ENCODE measurements at places on chromosomes 12 and 14.

DNA sequence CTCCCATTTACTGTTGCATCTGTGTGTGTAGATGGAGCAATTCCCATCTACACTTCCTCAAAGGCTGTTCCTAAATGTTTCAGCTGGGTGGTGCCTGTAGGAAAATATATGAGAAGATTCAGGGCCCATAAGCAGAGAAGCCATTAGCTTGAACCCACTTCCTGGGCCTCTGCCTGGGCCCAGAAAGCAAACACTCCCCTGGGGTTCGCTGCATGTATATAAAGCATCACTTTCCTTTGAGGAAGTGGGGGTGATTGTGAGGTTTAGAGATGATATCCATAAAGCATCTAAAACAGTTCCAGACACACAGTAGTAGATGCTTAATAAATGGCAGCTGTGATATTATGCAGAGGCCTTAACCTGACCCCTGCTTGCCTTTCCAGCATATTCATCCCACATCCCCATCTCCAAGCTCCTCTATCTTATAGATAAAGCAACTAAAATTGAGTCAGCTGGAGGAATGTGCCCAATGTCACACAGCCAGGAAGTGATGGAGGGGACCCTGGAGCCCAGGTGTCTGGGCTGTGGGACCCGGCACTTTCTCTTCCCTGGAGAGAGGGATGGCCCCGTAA lies 280.0 kb upstream of the CRY1 start:
- no peak for DNase-seq

DNA sequence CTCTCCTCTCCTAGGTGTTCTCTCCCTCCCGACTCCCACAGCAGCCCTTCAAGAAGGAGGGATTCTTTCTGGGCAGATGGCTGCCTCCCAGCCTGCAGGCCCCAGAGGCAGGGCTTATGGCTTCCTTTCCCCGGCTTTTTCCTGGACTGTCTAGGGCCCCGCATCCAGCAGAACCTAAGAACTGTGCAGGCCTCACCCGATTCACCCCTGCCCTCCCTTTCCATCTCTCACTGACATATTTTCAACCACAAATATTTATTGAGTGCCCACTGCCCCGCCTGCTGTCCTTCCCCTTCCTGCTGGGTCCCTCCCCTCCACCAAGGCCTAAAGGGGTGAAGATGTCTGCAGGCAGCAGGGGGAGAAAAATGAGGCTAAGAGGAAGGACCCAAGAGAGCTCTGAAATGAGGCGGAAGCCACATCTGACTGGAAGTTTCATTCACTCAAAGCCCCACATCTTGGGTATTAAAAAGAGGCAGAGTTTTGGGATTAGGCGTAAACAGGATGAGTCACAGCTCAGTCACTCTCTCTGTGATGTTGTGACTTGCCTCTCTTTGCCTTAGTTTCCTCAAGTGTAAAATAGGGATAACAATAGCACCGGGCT lies 2.9 kb downstream of the SCNN1A start:
- DNase-seq = no peak

DNA sequence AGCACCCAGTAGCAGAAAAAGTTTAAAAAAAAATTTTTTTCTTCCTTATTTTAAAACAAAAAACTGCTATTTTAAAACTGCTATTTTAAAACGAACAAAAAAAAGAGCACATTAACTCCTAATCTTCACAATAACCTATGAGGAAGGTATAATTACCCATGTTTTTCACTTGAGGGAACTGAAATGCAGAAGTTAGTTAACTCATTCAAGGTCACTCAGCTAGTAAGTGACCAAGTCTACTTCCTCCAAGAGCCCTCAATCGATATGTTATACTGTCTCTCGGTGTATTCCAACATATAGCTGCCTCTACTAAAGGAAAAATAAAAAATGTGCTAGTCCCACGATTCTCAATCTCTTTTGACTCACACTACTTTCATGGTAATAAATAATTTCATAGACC lies 7.8 kb downstream of the RPAP3 start:
- DNase-seq = no peak

DNA sequence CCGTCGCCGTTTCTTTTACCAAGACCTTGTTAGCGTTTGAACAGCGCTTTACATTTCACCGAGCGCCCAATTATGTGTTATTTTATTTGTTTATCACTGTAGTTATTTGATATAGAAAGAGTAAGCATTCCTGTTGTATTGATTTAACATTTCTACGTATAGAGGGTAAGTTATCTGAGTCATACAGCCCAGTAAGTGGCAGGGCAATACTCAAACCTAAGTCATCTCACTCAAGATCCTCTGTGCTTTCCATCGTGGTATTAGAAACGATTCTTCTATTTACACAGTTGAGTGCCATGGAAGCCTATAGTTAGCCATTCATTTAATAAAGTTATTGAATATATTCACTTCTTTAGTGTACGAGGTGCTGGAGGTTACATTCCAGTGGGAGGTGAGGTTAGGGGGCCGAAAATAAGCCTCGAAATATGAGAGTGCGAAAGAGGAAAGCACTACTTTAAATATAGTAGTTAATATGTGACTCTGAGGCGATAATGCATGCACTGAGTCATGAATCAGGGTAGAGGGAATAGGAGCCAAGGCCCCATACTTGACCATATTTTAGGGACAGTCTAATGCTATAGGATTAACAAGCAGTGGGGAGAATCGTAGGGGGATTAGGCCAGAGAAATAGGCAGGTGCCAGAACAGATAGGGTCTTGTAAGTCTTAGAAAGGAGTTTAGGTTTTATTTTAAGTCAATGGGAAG lies 629 bp downstream of the RAD51AP1 start:
- DNase-seq = no peak

DNA sequence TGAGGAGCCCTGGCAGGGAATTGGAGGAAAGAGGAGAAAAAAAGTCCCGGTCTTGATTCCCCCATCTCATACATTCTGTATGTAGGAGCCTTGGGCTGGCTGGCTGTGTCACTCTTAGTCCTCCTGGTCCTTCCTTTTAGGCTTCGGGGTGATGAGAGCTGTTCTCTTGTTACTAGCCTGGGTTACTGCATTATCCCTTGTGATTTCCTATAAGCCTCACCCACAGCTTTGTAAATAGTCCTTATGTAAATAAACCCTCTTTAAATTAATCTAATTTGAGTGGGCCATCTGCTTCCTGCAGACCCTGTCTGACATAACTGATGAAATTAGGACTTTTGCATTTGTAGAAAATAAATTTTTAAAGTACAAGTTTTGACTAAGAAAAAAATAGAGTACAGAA lies 19.2 kb downstream of the DNM1L start:
- no peak for DNase-seq

DNA sequence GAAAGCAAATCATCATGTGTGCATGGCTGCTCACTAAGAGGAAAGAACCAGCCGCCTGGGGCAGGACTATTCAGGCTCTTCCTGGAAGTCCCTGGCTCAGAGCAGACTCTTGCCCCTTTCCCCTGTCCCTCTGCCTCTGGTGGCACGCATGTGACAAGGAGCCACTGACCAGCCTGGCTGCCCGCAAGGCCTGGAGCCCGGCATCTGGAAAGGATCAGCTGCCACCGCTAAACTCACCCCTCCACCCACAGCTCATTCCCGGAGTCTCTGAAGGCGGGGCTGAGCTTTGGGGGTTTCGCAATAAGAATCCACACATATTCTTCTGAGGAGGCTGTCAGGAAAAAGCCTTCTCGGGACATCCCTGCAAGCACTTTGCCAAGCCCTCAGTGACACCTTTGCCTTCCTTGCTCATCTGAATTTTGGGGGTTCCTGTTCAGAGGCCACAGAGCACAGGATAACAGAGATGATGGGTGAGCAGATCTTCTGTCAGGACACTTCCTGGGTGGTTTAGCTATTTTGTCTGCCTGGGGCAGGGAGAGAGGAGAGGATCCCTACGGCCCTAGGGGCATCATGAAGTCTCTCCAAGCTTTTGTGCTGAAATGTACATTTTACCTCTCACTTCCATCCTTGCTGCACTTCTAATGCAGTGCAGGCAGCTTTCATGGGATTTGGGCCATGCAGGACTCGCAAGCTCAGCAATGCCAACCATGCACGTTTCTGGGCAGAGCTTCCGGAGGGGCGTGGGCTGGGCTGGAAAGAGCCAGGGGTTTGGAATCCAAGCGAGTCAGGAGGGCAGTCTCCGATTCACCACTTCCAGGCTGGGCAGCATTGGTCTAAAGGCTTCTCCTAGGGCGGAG lies 124.8 kb upstream of the MAP1LC3B2 start:
- no peak for DNase-seq

GRCh38 chr12:120662879-120663278 lies 22.5 kb downstream of the CABP1 start:
- no peak for DNase-seq

DNA sequence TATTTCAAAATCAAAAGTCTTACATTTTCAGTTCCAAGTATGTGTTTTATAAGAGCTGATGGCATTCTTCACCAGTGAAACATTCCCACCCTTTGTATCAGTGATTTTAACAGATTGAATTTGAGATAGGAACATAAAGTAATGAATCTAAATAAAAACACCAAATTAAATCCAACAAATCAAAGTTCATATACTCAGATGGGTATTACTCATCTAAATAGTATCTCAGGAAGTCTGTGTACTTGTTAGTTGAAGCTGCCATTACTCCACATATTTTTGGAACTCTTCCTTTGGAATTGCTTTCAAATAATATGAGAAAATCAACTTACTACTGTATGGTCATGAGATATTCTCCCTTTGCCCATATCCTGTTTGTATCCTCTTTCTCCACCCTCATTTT lies 89.1 kb downstream of the MIA2 start:
- no peak for DNase-seq

- DNase-seq = no peak
Measured at GRCh38 chr14:91258011-91258618, 13.6 kb upstream of the GPR68 start.

DNA sequence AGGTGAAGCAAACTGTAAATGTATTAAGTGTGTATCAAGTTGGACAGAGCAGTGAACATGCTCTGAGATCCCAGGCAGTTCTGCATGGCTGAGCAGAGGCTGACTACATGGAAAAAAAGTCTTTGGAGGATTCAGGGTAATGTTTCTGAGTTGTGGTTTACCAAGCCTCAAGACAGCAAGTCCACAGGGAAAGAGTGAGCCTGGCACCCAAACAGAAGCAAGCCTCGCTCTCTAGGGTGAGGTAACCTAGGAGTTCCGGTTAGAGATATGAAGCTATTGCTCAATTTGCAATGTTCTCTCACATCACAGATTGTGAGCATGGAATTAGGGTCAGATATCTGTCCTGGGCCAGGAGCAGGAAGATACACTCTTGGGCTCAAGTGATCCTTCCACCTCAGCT lies 158.6 kb downstream of the MON2 start:
- DNase-seq = no peak

DNA sequence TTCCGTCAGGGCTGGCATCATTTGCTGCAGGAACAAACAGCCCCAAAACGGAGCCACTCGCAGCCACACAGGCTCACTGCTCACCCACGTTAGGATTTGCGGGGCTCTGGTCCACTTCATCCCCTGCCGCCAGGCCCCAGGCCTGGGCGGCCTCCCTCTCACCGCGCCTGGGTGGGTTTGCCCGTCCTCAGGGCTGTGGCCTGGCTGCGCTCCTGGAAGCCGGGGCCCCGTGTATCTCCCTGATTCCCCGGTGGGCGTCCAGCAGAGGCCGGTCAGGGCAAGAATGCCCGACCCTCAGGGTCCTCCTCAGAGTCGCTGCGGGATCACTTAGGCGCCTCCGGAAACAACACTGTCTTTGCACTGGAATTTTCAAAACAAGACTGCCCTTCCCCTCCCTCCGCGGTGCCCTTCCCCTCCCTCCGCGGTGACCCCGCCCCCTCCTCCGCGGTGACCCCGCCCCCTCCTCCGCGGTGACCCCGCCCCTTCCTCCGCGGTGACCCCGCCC lies 15.7 kb upstream of the FBRSL1 start:
- no peak for DNase-seq

- no peak for DNase-seq
Measured at GRCh38 chr12:3216726-3217682, 139.8 kb downstream of the TSPAN9 start.

- no peak for DNase-seq
Measured at GRCh38 chr12:24066865-24067264, 117.4 kb upstream of the SOX5 start.

DNA sequence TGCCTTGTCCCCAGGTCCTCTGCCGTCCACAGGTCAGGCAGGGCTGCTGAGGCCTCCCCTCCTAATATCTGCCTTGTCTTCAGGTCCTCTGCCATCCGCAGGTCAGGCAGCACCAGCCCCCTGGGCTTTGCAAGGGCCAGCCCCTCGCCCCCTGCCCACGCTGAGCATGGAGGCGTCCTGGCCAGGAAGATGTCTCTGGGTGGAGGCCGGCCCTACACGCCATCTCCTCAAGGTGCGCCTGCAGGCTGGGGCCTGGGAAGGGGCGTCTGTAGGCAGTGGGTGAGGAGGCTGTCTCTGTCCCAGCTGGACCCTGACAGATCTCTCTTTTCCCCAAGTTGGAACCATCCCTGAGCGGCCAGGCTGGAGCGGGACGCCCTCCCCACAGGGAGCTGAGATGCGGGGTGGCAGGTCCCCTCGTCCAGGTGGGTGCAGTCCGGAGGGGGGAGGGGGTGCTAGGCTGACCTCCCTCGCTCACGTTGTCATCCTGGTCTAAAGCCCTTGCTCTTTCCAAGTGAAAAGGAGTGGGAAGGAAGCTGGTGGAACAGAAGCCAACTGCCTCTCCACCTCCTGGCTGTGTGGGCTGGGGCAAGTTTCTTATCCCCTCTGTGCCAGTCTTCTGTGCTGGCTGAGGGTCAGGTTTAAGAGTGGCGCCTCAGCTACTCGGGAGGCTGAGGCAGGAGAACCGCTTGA lies 13.9 kb upstream of the PUS1 start:
- no peak for DNase-seq

- DNase-seq = no peak
Measured at GRCh38 chr12:93950311-93950710, 198.1 kb upstream of the PLXNC1 start.

GRCh38 chr12:6418796-6419195 lies 26.0 kb upstream of the CD27 start:
- no peak for DNase-seq

GRCh38 chr14:100904307-100905087 lies 975 bp upstream of the RTL1 start:
- no peak for DNase-seq

- DNase-seq = no peak
Measured at GRCh38 chr14:45787167-45787566, 534.2 kb upstream of the MIS18BP1 start.

DNA sequence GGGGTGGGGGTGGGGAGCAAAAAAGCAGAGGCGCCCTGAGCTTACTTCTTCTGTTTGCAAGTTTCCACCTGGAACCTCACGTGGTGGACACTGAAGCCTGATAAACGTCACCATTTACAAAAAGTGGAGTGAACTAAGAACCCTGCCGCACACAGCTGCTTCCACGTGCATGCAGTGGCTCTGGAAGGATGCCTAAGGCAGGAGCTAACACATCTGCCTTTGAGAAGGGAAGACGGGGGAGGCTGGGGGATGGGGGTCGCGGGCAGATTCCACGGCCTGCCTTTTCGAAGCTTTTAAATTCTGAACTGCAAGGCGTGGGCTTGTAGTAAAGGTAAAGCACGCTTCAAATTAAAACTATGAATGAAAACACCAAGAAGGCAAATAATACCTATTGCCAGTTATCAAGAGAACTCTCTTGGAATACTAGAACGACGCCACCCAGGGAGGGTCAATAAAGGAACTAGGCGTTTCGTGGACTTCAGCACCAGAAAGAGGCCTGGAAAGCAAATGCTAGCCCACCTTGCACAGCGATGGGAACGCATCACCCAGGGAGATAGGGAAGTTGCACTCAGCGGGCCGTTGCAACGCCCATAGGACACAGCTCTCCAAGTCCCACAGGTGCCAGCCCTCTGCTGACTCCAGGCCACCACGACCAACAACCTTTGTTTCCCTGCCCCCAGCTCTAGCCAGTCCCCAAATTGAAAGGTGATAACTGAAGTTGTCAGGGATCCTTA lies 61.8 kb downstream of the TESC start:
- no peak for DNase-seq

- no peak for DNase-seq
Measured at GRCh38 chr12:132246997-132247717, 82.2 kb downstream of the GALNT9 start.

GRCh38 chr12:27870939-27871338 lies 90.9 kb upstream of the MANSC4 start:
- no peak for DNase-seq
